ENCODE measurements at places on chromosomes 5 and 9. TPM values are rescaled to one million over a fixed set of nuclear protein-coding genes. Genes with fewer than 3 reads are reported as not detected.

The EPB41L4B gene
- 0.76 TPM for total RNA-seq

The RELL2 gene
- total RNA-seq, result 4.6 TPM

The FGF1 gene
- 0.25 TPM for total RNA-seq

The HAND1 gene
- total RNA-seq, result not detected

The UCK1 gene
- 30.3 TPM for total RNA-seq

The RHOBTB3 gene
- total RNA-seq, result 57.8 TPM

The SLC25A48 gene
- not detected for total RNA-seq

The C5orf52 gene
- total RNA-seq, result not detected

The MTREX gene
- 30.6 TPM for total RNA-seq

The ANXA2R gene
- total RNA-seq, result 7.4 TPM

The RASGRF2 gene
- total RNA-seq, result 2.6 TPM

The MARCOL gene
- total RNA-seq, result not detected

The LIFR gene
- total RNA-seq, result 11.2 TPM

All from mesangial cell (primary cell).